ENCODE measurements at places on chromosomes 2 and 18.

DNA sequence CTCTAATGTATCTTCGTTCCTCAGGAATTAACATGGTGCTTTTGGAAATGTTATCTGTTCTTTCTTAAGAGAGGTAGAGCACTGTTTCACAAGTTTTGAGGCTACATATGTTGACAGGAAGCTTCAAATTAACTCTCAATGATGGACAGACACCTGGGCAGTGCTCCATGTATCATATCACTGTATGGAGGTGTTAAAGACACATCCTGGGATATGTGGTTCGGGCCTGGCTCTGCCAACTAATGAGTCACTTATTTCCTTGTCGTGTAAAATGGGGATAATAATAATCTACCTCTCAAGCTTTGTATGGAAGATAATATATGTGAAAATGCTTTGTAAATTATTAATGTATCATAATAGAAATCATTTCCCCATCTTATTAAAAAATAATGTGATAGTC, 90.2 kb downstream of the PARD3B start:
- no peak for DNase-seq

- no peak for DNase-seq
These were observed 21.2 kb downstream of the PTRHD1 start for GRCh38 chr2:24771764-24772586.

- DNase-seq, result peak; percentile 20
These were observed 29.7 kb downstream of the NAB1 start for GRCh38 chr2:190678444-190679162.

GRCh38 chr2:14978845-14979244, 346.3 kb downstream of the LRATD1 start:
- DNase-seq, result no peak

GRCh38 chr2:25617948-25618646, 55.3 kb downstream of the DTNB start:
- DNase-seq, result no peak

- no peak for DNase-seq
These were observed 4.5 kb upstream of the COL3A1 start for GRCh38 chr2:188969651-188970050.

GRCh38 chr2:207768168-207768865, 1.4 kb downstream of the FZD5 start:
- peak; percentile 13 for DNase-seq

- no peak for DNase-seq
These were observed 166.3 kb downstream of the NRP2 start for GRCh38 chr2:205848601-205849000.

Data from stimulated activated CD4-positive, alpha-beta T cell treated with anti-CD3 and anti-CD28 coated beads, Interleukin-12 subunit alpha, Interleukin-12 subunit beta, amount 100 ng/mL, for 4 hours (primary cell).